Thoracic aorta (tissue), 2 donors: ENCODE measurements at places on chromosomes 2 and 18.

- no peak for DNase-seq
These were observed 212.8 kb downstream of the CDCA7 start for GRCh38 chr2:173567493-173567892.

DNA sequence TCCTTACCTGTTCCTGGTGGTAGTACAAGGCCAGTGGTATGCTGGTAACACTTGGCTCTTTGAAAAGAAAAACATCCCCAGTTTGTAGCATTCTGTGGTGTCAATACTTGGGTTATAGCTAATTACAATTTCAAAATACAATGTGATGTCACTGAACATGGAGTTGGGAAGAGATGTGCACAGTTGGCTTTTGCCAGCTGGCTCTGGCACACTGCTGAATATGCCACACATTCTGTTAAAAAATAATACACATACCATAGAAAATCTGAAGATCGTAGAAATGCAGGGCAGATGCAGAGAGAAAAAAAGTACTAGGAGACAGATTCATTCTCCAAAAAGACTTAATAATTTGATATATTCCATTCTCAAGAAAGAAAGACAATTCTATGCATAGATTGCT lies 101.5 kb downstream of the TACR1 start:
- DNase-seq: no peak

GRCh38 chr2:210072922-210073509 lies 70.6 kb downstream of the RPE start:
- no peak for DNase-seq

- no peak for DNase-seq
These were observed 32.9 kb downstream of the SMAD7 start for GRCh38 chr18:48917579-48918517.
